Fibroblast of the aortic adventitia (primary cell): ENCODE measurements at places on chromosomes 16 and 17. TPM values are rescaled to one million over a fixed set of nuclear protein-coding genes. Genes with fewer than 3 reads are reported as not detected.
A peak's percentile ranks its signal among the peaks of the same experiment; 100 is the strongest.

The BCL7C gene
- 22.3 and 45.5 TPM in 2 replicates for total RNA-seq

GRCh38 chr16:55045329-55045728 lies 114.7 kb downstream of the IRX5 start:
- no peak for DNase-seq

DNA sequence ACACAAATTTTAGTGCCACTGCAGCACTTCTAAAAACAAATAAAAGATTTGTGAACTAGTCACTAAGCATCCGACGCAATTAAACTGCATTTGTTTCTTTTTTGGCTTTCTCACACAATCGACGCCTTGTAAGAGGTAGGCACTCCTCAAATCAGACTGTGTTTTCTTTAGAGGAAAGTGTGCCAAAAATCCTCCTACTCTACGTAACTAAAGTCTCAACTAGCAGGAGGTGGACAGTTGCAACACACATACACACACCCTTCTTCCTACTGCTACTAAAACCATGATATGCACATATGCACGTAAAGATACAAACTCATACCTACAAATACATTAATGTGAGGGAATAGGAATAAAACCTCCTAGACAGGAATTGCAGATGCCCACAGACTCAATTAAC lies 844.7 kb upstream of the SOX9 start:
- DNase-seq: no peak

DNA sequence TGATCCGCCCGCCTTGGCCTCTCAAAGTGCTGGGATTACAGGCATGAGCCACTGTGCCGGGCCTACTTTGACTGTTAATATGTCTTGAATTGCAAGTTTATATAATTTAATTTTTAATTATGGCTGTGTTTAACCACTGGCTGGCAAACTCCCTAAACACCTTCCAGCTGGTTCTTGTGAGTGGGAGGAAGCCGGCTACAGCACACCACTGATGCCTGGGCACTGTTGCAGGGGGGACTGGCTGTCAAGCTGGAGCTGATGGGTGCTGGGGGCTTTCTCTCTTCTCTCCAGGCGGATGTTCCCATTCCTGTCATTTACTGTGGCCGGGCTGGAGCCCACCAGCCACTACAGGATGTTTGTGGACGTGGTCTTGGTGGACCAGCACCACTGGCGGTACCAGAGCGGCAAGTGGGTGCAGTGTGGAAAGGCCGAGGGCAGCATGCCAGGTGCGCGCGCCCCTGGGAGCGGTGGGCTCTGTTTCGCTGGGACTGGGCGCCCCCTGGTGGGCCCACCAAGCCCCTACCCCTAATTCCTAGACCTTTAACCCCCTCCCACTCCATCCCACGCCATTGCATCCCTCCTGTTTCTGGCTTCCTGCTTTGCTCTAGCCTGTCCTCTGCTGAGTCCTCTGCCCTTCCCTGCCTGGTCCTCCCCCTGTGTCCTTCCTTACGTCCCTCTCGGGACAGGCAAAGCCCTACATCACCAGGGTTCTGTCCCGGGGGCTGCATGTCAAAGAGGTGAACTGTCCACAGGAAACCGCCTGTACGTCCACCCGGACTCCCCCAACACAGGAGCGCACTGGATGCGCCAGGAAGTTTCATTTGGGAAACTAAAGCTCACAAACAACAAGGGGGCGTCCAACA lies 9.5 kb downstream of the TBX21 start:
- DNase-seq: no peak

GRCh38 chr17:66602659-66603384 lies 232.1 kb upstream of the CACNG5 start:
- peak; percentile 75 for DNase-seq
